CD4-positive, alpha-beta T cell treated with Interferon gamma for 1 hour (primary cell): ENCODE measurements at places on chromosomes 12 and 14.

GRCh38 chr12:131636940-131637750 is 73.7 kb upstream of the SFSWAP start:
- no peak for DNase-seq

DNA sequence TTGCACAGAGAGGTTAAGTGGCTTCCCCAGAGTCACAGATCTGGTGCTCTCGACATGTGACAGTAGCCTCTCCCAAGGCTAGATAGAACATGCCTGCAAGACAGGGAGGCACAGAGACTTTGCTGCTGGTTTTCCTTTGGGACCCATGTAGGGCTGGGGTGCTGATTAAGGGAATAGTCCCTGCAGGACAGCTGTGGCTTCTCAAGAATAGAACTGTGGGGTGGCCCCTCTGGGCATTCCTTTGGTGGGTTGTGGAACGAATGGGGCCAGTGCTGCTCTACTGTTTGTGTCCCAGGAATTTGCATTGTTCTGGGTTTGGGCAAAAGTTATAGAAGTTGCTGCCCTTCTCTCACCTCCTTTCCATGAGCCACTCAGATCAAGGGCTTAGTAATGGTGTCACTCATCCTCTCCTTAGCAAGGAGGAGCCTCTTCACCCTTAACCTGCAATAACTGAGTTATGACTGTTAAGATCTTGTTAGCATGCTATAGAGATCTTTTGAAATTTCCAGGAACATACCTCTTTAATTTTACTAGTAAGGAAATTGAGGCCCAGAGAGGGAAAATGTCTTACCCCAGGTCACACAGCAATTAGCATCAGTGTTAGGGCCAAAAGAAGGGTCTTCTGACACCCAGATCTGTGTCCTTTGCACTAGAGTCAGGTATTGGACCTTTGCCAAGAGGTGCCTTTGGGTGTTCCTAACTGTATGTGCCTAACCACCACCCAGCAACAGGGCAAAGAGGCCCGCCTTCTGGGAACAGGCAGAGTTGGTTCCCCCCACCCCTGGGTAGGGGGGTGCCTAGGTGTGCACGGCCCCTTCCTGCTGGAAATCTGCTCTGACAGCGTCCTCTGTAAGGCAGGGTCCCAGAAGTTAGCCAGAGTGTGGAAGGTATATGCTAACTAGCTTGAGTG is 31.4 kb downstream of the CD9 start:
- DNase-seq, result no peak

DNA sequence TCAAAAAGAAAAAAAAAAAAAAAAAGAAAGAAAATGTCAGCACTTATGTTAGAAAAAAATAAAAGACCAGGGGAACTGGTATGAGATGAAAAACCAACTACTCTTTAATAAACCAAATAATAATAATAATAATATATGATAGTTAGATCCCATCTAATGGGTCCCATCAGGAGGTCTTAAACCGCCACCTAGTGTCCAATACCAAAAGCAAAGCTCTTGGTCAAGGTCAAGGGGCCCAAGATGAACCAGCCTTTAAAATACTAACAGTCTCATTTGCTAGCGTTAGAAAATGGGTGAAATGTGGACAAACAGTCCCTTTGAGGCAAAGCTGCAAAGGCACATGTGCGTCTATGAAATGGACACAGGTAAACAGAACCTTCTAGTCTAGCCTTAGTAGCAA is 12.3 kb downstream of the BRAP start:
- DNase-seq, result no peak

DNA sequence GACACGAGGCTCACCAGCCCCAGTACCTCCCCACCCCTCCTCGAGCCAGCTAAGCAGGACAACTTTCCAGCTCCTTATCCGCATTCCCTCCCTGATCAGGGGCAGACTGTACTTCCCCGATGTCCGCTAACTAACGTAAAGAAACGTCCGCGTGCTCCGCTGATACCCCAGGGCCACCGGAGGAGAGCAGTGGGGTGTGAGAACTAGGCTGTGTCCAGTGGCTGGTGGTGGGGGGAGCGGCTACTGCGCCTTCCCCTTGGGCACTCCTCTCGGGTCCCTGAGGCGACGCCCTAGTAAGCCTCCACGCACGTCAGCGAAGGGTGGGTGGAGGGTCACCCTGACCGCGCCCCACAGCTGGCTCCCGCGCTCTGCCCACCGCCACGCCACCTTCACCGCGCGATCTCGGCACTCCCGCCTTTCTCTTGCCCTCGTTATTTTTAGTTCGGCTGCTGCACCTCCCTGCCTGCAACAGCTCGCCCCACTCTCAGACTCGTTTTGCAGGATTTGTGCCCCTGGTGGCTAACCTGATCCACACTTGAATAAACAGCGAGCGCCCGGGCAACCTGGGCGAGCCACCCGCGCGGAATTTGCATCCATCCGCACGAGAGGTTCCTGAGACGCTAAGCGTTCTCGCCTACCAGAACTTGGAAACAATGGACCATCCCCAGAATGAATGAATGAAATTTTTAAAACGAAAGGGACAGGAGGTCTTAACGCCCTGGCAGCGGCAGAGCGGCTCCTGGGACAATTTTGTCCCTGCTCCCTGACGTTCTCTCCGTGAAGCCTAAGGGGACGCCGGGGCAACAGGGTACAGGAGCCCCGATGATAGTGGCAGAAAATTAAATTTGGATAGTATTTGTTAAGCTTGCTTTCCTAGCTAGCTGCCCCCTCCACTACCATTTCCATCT is 6.9 kb upstream of the BMP4 start:
- no peak for DNase-seq

GRCh38 chr12:59587710-59588109 is 8.1 kb upstream of the SLC16A7 start:
- no peak for DNase-seq

DNA sequence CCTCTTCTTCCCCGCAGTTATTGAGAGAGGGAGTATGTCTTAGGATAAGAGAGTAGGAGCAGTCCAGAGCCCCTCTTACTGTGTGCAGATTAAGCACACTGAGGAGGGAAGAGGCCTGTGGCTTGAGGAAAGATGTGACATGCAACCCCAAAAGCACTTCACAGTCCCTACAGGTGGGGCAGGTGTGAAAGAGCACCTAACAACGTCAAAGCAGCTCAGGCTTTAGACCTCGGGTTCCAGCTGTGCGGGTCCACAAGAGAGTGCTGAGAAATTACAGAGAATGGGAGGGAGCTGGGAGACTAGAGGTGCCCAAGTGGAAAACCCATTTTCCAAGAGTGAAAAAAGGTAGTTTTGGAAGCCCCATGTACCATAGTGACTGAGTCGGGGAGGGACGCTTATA is 127.6 kb downstream of the SLC25A47 start:
- DNase-seq, result no peak
